ENCODE measurements at places on chromosomes 5 and 9.

GRCh38 chr5:38009749-38010358 is 170.0 kb upstream of the GDNF start:
- no peak for DNase-seq

GRCh38 chr9:20289423-20290010 is 332.8 kb downstream of the MLLT3 start:
- no peak for DNase-seq

GRCh38 chr5:142883025-142883424 is 112.8 kb downstream of the ARHGAP26 start:
- peak; percentile 47 for DNase-seq

DNA sequence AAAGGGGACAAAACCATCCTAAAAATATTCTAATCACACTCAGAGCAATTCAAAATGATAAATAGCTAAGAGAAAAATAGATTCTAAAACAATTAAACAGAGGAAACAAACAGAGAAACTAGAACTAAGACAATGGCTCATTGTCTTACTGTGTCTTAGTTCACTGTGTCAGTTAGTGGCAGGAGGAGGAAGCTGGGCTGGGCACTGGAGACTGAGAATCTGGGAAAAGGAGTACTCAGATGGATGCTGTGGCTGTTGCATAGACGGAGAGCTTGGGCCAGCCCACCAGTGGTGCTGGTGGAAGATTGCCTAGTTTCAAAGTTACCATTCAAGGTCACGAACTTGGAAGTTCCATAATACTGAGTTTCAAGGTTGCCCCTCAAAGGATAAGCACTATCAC is 94.7 kb upstream of the IFNK start:
- no peak for DNase-seq

DNA sequence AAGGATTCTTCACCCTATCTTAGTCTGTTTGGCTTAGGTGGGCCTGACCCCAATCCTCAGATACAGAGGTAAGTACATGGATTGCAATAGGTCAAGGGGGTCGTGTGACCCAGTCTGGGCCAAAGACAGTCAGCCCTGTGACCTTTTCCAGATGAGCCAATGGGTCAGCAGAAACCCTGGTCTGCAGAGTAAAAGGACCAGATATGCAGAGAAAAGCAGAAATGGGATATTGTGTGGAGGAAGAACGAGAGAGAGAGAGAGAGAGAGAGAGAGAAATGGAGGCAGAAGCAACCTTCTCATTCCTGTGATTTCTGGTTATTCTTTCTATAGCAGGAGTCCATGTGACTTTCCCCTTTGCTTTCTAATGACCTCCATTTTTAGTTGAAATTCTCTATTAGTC is 40.4 kb upstream of the CRB2 start:
- DNase-seq, result no peak

DNA sequence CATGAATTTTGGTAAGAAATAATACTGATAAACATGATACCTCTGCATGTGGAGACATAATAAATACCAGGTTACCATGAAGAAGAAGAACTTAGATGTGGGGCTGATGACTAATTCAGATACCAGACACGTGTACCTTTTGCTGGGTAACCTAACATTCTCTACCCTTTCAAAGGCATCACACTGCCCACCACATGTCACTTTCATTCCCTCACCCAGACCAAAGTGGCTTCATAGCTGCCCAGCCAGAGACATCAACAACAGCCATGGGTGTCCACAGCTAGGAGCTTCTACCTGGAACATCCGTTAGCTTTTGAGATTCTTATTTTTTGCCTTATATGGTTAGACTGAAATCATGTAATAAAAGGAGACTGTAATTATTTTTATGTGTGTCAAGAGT is 396.8 kb downstream of the MED10 start:
- no peak for DNase-seq

DNA sequence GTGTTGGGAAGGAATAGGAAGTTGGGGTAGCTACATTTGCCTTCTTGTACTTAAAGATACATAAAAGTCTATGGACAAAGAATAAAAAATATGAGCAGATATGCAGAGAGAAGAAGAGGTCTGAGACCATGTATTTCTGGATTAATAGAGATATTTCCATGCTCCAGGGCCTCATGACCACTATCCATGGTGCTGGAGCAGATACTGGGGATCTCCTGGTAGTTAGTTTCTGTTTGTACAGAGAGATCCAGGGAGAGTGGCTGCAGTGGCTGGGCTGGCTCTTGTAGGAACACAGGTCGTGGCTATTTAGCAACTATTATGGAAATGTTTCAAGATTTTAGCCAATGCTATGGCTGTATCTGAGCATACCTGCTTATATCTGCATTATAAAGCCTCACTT is 184.2 kb upstream of the TMEM161B start:
- DNase-seq, result peak; percentile 4

- peak; percentile 69 for DNase-seq
Measured at GRCh38 chr5:40518485-40518917, 161.2 kb upstream of the PTGER4 start.

- no peak for DNase-seq
Measured at GRCh38 chr9:87628346-87628745, 97.6 kb upstream of the CTSL start.

DNA sequence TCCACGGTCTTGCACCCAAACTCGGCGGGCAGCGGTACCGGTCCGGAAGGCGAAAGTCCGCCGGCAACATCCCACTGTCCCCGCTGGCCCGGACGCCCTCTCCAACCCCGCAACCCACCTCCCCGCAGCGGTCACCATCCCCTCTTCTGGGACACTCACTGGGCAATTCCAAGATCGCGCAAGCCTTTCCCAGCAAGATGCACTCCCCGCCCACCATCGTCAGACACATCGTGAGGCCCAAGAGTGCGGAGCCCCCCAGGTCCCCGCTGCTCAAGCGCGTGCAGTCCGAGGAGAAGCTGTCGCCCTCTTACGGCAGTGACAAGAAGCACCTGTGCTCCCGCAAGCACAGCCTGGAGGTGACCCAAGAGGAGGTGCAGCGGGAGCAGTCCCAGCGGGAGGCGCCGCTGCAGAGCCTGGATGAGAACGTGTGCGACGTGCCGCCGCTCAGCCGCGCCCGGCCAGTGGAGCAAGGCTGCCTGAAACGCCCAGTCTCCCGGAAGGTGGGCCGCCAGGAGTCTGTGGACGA is 33.3 kb downstream of the CD180 start:
- DNase-seq, result no peak

- DNase-seq, result no peak
Measured at GRCh38 chr9:68637020-68637419, 68.0 kb upstream of the PIP5K1B start.

- DNase-seq, result no peak
Measured at GRCh38 chr9:127941062-127941960, 3.7 kb upstream of the DPM2 start.

DNA sequence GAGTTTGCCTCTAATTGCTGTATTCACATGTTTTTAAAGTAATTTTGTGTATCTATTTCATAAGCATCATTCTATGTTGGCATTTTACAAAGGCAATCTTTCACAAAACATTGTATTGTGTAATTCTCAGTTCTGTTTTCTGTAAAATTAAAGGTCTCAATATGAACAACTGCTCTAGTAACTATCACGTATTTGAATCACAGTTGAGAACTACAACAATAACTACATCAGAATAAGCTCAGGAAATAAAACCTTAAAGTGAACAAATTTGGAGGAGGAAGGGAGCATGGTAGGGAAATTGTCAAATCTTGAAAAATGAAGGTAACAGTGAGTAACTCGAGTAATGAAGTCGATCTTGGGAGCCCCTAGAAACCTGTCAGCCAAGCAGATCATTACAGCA is 22.5 kb upstream of the CAMK4 start:
- DNase-seq, result no peak

DNA sequence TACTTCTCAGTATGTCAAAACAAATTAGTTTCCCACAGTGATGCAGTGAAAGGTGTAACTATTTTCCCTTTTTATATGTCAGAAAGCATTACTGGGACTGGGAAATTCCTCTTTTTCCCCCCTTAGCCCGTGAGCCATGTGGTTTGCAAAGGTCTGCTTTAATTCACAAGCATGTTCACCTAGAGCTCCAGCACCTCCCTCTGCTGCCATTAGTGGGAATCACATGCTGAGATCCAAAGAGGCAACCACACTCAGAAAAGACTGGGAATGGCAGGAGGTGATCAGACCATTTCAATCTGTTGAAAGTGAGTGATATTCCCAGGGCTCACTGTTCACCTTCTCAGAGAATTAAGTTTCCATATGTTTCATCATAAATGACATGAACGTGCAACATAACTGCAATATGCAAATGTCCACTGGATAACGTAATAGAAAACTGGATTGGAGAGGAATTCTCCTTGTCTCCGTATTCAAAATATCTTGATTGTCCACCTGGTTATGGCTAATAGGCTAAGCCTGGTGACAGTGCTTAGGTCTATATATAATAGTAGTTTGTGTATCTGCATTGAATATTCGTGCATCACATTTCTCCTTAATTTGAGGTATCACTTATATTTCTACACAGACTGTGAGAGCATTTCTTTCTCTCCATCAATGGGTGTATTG is 703.5 kb upstream of the WWC1 start:
- peak; percentile 50 for DNase-seq

GRCh38 chr5:169695025-169695625 is 58.0 kb downstream of the DOCK2 start:
- DNase-seq, result no peak

DNA sequence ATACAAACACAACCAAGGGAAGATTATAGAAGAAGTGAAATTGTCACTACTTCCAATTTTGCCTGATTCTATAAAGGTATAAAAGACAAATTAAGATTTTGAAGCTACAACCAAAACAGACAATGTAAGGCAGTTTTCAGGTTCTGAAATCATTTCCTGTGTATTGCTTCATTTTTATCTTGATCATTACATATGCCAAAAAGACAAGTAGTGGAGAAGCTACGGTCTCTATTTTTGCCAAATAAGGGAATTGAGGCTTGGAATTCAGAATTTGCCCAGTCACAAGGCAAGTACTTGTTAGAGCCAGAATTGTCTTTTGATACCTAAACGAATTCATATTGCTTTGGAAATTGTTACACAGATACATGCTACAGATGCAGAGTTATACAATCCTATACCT is 20.6 kb downstream of the EDIL3 start:
- peak; percentile 80 for DNase-seq

DNA sequence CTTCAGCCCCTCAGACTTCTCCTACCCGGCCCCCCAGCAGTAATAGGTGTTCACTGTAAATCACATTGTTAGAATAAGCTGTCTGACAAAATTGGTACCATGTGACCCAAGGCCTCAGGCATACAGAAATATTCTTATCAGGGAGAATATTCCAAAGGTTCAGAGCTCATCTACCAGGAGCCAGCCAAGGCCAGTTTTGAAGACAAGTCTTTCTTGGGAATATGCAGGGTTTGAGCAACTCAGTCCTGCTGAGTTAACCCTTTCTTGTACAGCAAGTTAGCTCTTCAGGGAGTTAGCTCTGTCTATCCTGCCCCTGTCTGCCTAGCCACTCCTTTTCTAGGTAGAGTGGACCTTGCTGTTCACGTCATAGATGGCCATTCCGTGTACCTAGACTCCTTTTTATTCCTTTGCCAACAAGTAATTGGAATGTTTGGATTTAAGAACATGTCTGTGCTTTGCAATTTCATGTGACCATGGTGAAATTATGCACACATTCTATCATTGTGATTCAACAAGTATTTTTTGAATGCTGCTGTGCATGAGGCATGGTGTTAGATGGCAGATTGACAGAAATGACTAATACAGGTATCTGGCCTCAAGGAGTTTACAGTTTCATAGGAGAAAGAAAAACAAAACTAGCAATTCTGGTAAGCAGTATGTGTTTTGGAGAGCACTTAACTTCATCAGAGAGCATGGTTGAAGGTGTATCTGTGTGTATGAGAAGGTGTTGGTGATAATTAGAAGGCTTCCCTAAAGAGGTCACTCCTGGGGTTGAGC is 22.6 kb downstream of the TGFBR1 start:
- DNase-seq, result peak; percentile 84

GRCh38 chr5:65796751-65797316 is 74.8 kb downstream of the NLN start:
- no peak for DNase-seq

GRCh38 chr5:160171666-160172065 is 52.4 kb upstream of the PWWP2A start:
- no peak for DNase-seq

DNA sequence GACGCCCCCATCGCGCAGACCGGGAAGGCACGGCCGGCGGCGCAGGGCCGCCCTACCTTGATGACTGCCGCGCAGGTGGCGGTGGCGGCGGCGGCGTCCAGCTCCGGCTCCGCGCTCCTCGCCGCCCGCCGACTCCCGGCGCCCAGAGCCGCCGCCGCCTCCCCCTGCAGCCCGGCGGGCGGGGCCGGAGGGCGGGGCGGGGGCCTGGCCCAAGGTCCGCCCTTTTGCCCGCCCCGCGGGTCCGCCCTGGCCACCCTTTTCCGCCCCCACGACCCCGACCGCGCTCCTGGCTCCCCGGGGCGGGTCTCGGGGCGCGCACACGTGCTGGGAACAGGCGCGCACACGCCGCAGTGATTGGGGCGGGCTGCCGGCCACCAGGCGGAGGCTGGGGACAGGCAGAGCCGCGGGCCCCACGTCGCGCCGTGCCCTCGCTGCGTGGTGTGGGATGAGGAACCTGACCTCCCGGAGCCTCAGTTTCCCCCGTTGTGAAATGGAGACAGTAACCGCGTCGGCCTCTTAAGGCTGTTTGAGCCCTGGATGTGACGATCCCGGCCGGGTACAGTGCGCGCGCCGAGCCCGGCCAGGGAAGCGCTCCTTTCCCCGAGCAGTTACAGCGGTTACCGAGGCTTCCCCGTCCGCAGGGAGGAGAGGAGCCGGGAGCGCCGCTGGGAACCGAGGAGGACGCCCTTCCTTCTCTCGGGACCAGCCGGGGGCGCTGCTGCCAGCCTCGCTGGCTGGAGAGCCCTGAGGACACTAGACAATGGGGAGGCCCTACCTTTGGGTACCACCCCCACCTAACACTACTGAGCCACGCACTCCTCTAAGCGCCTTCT is at the start of gene CORO2A:
Gene CORO2A, minus strand, starts transcription at position 135 of the 833 bp plus-strand sequence. CDS start 34,977 bp downstream, outside the sequence.
- DNase-seq, result peak; percentile 72

GRCh38 chr9:133429641-133430161 is 7.5 kb downstream of the ADAMTS13 start:
- DNase-seq, result no peak

DNA sequence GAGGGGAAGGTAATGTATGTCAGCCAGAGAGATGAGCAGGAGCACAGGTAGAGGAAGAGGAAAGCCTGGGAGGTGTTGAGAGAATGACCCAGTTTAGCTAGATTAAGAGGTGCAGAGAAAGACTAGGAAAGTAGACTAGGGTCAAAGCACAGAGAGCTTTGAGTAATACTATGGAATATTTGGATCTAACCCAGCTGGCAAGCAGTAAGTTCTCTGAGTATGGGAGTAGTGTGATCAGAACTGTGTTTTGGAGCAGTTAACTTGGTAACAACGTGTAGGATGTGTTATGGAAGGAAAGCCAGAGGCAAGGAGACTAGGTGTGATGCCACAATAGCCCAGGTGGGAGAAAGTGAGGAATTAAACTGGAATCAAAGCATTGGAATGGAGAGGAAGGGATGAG is 84.9 kb upstream of the PTGER4 start:
- DNase-seq, result peak; percentile 52

GRCh38 chr9:6243746-6244145 is 28.1 kb downstream of the IL33 start:
- peak; percentile 27 for DNase-seq

GRCh38 chr9:131545003-131545785 is at the start of gene PRRT1B:
Gene PRRT1B (plus strand): TSS chr9:131545523. CDS start chr9:131545616, 93 bp downstream.
- DNase-seq, result no peak
